HT-29 (cell line): ENCODE measurements at places on chromosomes 12 and 14.

DNA sequence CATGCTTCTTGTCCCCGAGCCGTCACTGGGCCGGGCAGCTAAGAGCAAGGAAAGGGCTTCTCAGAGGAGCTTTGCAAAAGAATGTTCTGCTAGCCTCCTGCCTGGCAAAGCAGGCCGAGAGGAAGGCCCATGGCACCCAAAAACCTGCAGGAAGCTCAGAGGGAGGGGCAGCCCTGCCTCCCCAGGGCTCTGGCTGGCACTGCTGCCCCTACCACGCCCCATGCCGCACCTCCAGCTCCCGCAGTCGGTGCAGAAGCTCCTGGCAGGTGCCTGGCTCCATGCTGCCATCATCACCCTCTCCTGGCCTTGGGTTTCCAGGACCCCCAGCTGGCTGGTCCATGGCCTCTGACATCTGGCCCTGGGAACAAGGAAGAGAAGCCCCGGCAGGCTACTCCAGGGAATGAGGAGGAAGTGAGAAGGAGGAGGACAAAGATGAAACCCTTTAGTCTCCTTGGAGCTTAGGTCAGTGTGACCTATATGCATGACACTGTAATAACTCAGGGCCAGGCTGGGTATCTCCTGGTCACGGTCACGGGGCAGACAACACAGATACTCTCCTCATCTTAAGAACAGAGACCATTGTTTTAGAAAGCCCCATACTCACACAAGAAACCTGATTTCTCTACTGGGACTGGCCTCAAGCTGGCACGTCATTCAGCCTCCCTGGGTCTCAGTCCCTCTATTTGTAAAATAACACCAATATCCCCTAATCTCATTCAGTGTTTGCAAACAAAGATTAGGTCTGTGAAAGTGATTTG lies 24.3 kb downstream of the NCKAP5L start:
- DNase-seq, result no peak

DNA sequence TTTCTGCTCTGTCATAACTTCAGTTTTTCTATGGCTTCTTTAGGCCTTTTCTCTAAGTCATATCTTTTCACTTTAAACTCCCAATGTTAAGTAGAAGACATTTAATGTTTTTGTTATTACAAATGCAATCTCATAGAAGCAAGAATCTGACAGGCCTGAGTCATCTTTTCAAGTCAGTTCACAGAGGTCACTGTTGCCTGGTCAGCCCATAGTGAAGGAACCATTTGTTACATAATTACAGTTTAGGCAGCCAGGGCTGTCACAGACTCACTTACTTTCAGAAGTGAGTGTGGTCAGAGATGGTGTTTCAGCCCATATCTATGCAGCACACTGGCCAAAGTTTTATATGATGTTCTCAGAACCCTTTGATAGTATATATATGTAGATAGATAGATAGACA lies 46.5 kb downstream of the CCER1 start:
- DNase-seq, result no peak

DNA sequence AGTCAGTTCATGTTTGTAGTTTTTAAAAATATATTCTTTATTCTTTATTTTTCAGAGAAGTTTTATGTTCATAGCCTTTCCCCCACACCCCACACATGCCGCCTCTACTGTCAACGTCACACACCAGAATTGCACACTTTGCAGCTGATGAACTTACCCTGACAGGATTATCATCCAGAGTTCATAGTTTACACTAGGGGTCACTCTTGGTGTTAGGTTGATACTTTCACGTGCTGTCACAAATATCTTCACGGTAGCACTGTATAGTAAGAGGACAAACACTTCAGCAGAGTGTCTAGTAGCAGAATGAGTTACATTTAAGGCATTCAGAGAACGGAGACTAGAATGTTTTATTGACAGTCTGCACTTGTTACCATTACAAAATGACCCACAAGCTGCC lies 5.1 kb downstream of the DPPA3 start:
- peak; percentile 13 for DNase-seq

DNA sequence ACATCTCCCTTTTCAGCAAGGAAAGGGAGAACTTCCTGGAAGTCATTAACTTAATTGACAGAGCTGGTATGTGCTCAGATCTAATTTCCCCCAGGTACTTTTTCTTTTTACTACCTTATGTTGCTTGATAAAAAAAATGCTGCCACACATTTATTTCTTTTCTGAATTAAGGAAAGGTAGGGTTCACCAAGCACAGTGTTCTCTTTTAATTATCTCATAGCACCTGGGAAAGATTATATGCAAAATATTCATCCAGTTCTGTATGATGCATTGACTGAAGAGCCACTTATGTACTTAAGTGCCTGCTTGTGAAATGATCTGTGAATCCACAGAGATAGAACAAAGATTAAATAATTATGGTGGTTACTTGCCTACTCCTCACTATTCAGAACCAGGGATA lies 25.1 kb downstream of the KCNC2 start:
- no peak for DNase-seq

GRCh38 chr12:88946372-88946997 lies 366.2 kb upstream of the KITLG start:
- DNase-seq, result peak; percentile 43

- no peak for DNase-seq
These were observed 28.3 kb upstream of the ZFP36L1 start for GRCh38 chr14:68820999-68821683.

- peak; percentile 100 for DNase-seq
These were observed 646 bp upstream of the CORO1C start for GRCh38 chr12:108731866-108732461.

DNA sequence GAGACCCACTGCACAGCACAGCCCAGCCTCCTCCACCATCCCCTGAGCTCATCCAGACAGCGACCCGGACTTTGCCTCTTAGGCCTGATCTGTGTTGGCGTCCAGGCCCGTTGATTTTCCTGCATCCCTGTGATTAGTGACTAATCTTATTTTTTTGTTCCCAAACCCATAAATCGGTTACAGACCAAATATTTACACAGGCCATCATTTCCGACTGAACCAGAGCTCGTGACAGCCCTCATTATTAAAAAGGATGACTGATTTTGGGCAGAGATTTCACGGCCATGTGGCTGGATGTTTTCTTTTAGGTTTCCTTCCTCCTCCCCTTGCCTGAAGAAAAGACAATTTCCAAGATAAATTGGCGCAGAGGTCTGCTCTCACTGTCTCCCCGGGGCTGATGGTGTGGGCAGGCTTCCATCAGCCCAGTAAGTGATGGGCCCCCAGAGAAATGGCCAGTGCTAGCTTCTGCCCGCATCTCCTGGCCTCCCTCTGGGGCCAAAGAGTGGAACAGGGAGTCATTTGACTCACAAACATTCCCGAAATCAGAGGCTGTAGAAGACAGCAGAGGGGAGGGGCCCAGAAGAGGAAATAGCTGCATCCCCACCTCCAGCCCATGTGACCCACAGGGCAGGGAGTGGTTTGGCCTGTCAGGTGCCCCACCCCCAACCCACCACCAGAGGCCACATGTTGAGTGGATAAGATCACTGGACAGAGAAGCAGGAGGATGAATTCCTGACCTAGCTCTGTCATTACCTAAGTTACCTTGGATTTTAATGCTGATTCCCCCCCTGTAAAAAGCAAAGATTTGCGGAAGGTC lies 283.5 kb downstream of the KSR2 start:
- peak; percentile 44 for DNase-seq

GRCh38 chr12:45914090-45914489 lies 76.3 kb downstream of the SCAF11 start:
- no peak for DNase-seq

DNA sequence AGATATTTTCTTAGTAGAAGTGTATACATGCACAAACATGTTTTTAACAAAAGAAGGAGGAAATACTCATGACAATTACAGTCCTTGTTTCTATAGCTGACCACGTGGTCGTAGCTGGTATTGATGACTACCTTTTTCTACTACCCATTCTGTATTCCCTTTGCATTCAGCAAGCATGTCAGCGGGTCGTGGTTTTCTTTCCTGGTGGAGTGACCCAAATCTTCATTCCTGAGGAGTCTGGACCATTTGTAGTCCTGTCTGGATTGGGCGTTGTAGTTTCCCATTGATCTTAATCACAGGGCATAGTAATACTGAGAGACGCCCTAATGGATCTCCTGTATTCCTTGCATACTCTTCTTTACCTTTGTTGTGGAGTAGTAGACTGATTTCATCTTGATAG lies 472.1 kb upstream of the RGS6 start:
- DNase-seq, result no peak

DNA sequence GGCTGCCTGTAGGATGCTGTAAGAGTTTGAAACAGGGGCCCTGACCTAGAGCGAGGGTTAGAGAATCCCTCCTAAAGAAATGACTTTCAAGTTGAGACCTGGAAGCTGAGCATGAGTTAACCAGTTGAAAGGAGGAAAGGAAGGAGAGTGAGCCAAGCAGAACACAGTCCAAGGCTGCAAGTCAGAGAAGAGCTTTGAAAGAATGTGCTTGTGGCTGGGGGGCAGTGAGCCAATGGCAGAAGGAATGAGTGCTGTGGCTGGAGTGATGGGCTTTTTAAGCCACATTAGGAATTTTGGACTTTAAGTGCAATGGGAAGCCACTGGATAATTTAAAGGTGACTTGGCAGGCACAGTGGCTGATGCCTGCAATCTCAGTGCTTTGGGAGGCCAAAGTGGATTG lies 18.1 kb downstream of the CDKN1B start:
- DNase-seq, result no peak

DNA sequence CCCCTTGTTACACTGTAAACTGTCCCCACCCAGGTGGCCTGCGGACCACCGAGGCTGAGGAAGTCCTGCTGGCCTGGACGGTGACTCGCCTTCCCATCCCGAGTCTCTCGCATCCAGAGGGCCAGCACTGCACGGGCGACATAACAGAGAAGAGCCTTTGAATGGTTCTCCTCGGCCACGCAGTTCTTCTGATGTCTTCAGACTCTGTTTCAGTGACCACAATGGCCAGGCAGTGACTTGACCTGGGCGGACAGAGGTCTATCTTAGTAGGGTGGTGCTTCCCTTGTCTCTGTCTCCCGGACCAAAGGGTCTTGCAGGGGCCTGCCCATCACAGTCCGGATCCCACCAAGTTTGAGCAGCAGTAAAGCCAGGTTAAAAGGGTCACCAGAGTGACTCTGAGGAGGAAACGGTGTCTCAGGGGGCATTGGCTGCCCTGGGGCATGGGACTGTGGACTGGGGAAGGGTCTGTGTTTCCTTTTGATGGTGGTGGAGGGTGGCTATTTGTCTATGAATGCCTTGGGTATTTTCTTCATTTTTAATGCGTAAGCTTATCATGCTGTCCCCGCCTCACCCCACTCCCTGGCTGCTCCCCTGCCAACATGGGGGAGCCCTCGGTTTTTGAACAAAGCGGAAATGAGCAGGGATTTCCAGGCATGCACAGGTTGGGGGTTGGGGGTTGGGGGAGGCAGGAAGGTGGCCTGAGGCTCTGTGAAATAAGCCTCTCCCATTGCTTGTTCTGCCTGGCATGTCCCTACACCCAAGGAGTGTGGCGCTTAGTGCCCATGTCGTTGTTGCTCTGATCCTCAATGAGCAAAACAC lies 10.3 kb downstream of the KRT85 start:
- no peak for DNase-seq

DNA sequence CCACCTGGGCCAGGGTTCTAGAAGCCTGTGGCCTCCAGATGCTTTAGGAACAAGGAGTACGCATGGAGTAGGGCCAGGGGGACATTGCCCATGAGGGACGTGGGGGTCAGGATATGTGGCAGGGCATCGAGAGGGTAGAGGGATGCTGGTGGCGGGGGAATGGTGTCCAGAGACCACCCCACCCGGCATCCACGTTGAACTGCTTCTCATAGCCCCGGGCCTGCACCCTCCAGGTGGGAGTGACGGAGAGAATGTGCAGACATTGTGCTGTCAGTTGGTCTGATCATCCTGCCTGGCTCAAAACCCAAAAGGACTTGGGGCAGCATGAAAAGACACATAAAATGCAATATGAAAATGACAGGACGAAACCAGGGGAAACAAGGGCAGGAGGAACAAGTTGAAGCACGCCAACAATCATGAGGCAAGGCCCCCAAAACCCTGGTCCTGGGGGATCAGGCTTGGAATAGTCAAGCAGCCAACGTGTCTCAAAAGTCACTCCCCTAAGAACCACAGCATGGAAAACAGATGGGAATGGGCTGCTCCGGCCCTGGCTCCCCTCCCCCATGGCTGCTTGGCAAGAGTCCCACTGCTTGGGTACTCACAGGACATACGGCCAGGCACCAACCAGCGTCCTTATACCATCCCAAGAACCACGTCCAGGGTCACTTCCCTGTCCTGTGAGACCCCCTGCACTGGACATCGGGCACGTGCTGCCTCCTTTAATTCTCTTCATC lies 117.9 kb downstream of the DICER1 start:
- DNase-seq, result no peak

DNA sequence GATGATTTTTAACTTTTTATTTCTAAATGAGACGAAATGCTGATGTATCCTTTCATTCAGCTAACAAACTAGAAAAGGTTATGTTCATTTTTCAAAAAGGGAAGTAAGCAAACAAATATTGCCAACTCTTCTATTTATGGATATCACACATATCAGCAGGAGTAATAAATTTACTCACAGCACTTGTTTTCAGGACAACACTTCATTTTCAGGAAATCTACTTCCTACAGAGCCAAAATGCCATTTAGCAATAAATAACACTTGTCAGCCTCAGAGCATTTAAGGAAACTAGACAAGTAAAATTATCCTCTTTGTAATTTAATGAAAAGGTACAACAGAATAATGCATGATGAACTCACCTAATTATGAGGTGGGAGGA lies 139.6 kb downstream of the HMGA2 start:
- no peak for DNase-seq

GRCh38 chr14:75430116-75430515 lies 2.3 kb downstream of the JDP2 start:
- no peak for DNase-seq

GRCh38 chr14:45990252-45990651 lies 661.3 kb downstream of the RPL10L start:
- DNase-seq, result peak; percentile 8

GRCh38 chr12:111686574-111687105 lies 787 bp downstream of the ACAD10 start:
- no peak for DNase-seq

GRCh38 chr12:5588591-5588990 lies 156.7 kb downstream of the NTF3 start:
- DNase-seq, result no peak

GRCh38 chr14:58718226-58719205 lies 80.8 kb downstream of the DACT1 start:
- DNase-seq, result no peak

- no peak for DNase-seq
These were observed 127.4 kb upstream of the PRMT8 start for GRCh38 chr12:3363608-3364007.

- peak; percentile 88 for DNase-seq
These were observed 7.9 kb upstream of the GPRC5A start for GRCh38 chr12:12883369-12884001.

GRCh38 chr12:64993461-64993860 lies 127.6 kb downstream of the WIF1 start:
- DNase-seq, result no peak

GRCh38 chr14:75522224-75522982 lies at the start of gene BATF:
BATF (plus strand) TSS chr14:75522469; CDS start chr14:75522683, 214 bp downstream.
- DNase-seq, result no peak

- DNase-seq, result no peak
These were observed 22.5 kb upstream of the UTP20 start for GRCh38 chr12:101257357-101257756.

GRCh38 chr12:89475203-89475990 lies 49.2 kb downstream of the GALNT4 start:
- no peak for DNase-seq
